Fibroblast of lung (primary cell): ENCODE measurements at places on chromosomes 3 and 15. TPM values are rescaled to one million over a fixed set of nuclear protein-coding genes. Genes with fewer than 3 reads are reported as not detected.

- H3K4me1 ChIP-seq, result no peaks in the 10 kb centered on the region
- DNase-seq, result no peak
- H3K27me3 ChIP-seq, result no peaks in the 10 kb centered on the region
- no peak overlapping the region for H3K4me3 ChIP-seq
- H3K27ac ChIP-seq, result no peak overlapping the region
These were observed 5.8 kb upstream of the CCR3 start for GRCh38 chr3:46236294-46237054.

DNA sequence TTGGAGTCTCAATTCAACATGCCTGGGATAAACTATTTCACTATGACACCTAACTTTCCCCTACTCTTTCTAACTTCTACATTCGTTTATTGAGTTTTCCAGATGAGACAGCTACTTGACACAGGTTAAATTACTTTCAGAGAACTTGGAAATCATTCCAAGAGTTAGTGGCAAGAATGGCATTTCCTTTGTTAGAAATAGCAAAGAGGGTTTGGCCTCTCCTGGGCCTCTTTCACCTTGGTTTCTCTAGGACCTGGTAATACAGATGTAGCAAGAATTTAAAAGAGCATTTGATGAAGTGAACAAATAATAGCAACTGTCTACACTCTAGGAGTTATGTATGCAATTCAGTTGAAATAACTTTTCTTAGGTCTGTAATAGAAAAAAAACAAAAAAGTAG, 748.9 kb downstream of the MECOM start:
- H3K27ac ChIP-seq, result no peak overlapping the region
- H3K4me1 ChIP-seq, result no peaks in the 10 kb centered on the region
- no peaks in the 10 kb centered on the region for H3K36me3 ChIP-seq
- H3K4me3 ChIP-seq, result no peak overlapping the region
- H3K27me3 ChIP-seq, result no peaks in the 10 kb centered on the region

- no peak overlapping the region for H3K4me3 ChIP-seq
- no peaks in the 10 kb centered on the region for H3K4me1 ChIP-seq
- H3K36me3 ChIP-seq, result no peaks in the 10 kb centered on the region
- H3K27ac ChIP-seq, result no peak overlapping the region
These were observed 72.2 kb downstream of the CACNA1D start for GRCh38 chr3:53566461-53567145.

- no peaks in the 10 kb centered on the region for H3K36me3 ChIP-seq
- H3K4me1 ChIP-seq, result no peaks in the 10 kb centered on the region
- H3K4me3 ChIP-seq, result no peak overlapping the region
- H3K27me3 ChIP-seq, result no peaks in the 10 kb centered on the region
These were observed 4.3 kb downstream of the TMPRSS7 start for GRCh38 chr3:112038863-112039262.

DNA sequence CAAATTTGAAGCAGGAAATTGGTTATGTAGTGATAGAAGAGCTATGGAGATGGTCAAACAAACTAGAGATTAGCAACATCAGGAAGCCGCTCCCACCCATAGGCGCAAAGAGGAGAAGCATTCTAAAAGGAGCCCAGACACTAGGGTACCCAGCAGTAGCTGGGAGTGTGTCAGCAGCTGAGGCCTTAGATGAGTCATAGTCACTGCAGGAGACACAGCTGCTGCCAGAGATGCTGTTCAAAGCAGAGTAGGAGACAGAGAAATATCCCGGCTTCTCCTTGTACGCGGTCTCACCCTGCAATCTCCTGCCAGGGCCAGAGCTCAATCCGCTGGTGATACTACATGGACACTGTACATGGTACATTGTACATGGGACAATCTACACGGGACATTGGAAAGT, 61.9 kb downstream of the VGLL3 start:
- no peaks in the 10 kb centered on the region for H3K4me1 ChIP-seq
- no peak overlapping the region for H3K4me3 ChIP-seq
- no peak overlapping the region for H3K27ac ChIP-seq
- no peaks in the 10 kb centered on the region for H3K27me3 ChIP-seq

- H3K4me3 ChIP-seq, result no peak overlapping the region
- no peak overlapping the region for H3K27ac ChIP-seq
- no peaks in the 10 kb centered on the region for H3K36me3 ChIP-seq
- H3K27me3 ChIP-seq, result no peaks in the 10 kb centered on the region
- DNase-seq, result no peak
- no peaks in the 10 kb centered on the region for H3K4me1 ChIP-seq
These were observed 231.5 kb downstream of the THRB start for GRCh38 chr3:24263069-24263668.

DNA sequence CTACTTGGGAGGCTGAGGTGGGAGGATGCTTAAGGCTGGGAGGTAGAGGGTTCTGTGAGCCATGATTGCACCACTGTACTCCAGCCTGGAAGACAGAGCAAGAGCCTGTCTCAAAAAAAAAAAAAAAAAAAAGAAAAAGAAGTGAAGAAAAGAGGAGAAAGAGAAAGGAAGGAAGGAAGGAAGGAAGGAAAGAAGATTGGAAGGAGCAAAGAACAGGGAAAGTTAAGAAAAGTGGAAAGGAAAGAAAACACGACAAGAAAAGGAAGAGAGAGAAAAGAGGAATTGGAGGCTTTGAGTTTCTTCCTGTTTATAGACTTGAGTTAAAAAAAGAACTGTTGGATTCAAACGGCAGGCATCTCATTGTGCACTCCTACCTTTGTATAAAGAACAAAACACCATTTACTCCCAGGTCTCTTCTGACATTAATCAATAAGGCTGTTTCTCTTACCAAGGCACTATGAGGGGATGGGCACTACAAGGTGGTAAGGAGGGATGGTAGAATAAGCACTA, 73.5 kb downstream of the EDEM1 start:
- no peak overlapping the region for H3K27ac ChIP-seq
- H3K4me1 ChIP-seq, result no peaks in the 10 kb centered on the region
- H3K4me3 ChIP-seq, result no peak overlapping the region
- H3K27me3 ChIP-seq, result no peaks in the 10 kb centered on the region
- DNase-seq, result no peak

DNA sequence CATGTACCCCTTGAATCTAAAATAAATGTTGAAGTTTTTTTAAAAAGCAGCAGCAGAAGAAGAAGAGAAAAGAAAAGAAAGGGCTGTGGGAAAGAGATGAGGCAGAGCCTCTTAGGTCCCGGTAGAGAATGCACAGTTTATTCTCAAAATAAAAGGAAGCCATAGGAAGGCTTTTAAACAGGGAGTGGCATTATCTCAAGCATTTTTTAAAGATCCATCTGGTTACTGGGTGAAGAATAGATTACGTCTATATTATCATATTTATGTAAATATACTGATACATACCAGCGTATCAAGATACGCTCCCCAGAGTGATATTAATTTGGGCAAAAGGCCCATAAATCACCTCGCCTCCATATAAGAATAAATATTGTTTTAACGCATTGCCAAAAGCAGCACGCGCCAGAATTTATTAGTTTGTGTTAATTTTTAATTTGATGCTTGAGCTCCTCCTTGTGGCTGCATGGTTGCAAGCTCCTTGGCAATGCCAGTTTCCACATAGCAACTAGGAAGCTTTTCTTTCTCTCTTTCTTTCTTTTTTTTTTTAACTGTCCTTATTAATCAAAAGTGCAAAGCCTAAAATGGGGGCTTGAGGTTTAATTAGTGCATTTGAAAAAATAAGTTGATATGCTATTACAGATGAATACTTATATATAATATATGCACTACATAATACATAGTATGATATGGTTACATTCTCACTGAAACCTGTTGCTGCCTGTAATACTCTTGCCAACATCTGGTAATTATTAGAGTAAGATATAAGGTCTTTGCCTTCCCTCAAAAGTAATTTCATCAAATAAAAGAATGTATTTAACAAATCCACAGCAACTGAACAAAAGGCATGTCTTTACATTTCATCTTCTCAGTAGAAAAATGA, 242.8 kb upstream of the UBE2E2 start:
- no peak overlapping the region for H3K27ac ChIP-seq
- no peaks in the 10 kb centered on the region for H3K27me3 ChIP-seq
- DNase-seq, result peak; percentile 20
- H3K36me3 ChIP-seq, result no peaks in the 10 kb centered on the region
- no peaks in the 10 kb centered on the region for H3K4me1 ChIP-seq
- no peak overlapping the region for H3K4me3 ChIP-seq

- H3K27ac ChIP-seq, result no peak overlapping the region
- no peak for DNase-seq
- no peaks in the 10 kb centered on the region for H3K36me3 ChIP-seq
- no peak overlapping the region for H3K4me3 ChIP-seq
- H3K27me3 ChIP-seq, result no peaks in the 10 kb centered on the region
These were observed 174.9 kb downstream of the SCAPER start for GRCh38 chr15:76730262-76730661.

GRCh38 chr3:9100513-9100894, 137.2 kb upstream of the RAD18 start:
- H3K4me3 ChIP-seq, result no peak overlapping the region
- no peaks in the 10 kb centered on the region for H3K27me3 ChIP-seq
- no peaks in the 10 kb centered on the region for H3K4me1 ChIP-seq
- no peaks in the 10 kb centered on the region for H3K36me3 ChIP-seq
- DNase-seq, result no peak
- H3K27ac ChIP-seq, result no peak overlapping the region

- no peak overlapping the region for H3K27ac ChIP-seq
- no peak for DNase-seq
- no peaks in the 10 kb centered on the region for H3K36me3 ChIP-seq
- no peaks in the 10 kb centered on the region for H3K4me1 ChIP-seq
- H3K4me3 ChIP-seq, result no peak overlapping the region
These were observed 71.2 kb upstream of the IQSEC1 start for GRCh38 chr3:13144163-13145023.

- no peaks in the 10 kb centered on the region for H3K36me3 ChIP-seq
- no peak overlapping the region for H3K4me3 ChIP-seq
- H3K27ac ChIP-seq, result no peak overlapping the region
- H3K4me1 ChIP-seq, result peaks cover 2% of the 10 kb centered on the region
These were observed 49.2 kb downstream of the LRRK1 start for GRCh38 chr15:100968050-100968966.

- H3K4me3 ChIP-seq, result no peak overlapping the region
- no peak overlapping the region for H3K27ac ChIP-seq
- peak; percentile 68 for DNase-seq
- no peaks in the 10 kb centered on the region for H3K36me3 ChIP-seq
- H3K27me3 ChIP-seq, result no peaks in the 10 kb centered on the region
These were observed 24.7 kb upstream of the MCTP2 start for GRCh38 chr15:94206463-94207167.

GRCh38 chr3:70558956-70559355, 246.5 kb upstream of the MDFIC2 start:
- no peak overlapping the region for H3K4me3 ChIP-seq
- H3K36me3 ChIP-seq, result no peaks in the 10 kb centered on the region
- H3K27ac ChIP-seq, result no peak overlapping the region
- H3K4me1 ChIP-seq, result no peaks in the 10 kb centered on the region

DNA sequence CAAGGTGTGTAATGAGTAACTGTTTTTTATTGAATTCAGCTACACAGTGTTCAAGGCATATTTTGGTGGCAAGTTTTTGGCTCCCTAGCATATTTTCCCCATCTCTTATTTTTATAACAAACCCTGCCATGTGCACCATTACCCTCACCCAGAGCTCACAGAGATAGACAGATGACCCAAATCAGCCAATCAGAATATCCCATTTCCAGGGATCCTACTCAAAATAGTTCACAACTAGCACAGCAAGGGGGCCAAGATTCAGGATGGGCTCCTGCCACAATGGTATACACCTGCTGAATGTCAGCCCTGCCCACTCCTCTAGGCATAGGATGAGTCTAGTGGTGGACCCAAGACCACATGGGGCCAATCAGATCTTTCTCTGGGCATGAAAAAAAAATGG, 78.8 kb upstream of the SETMAR start:
- no peak overlapping the region for H3K27ac ChIP-seq
- H3K4me3 ChIP-seq, result no peak overlapping the region
- H3K27me3 ChIP-seq, result no peaks in the 10 kb centered on the region
- no peak for DNase-seq

GRCh38 chr3:82093641-82094040, 332.2 kb upstream of the GBE1 start:
- DNase-seq, result no peak
- H3K27ac ChIP-seq, result no peak overlapping the region
- no peaks in the 10 kb centered on the region for H3K36me3 ChIP-seq
- no peak overlapping the region for H3K4me3 ChIP-seq

- DNase-seq, result peak; percentile 57
- H3K4me3 ChIP-seq, result peak overlapping the region; percentile 61
- H3K36me3 ChIP-seq, result no peaks in the 10 kb centered on the region
These were observed 976 bp downstream of the DIS3L start for GRCh38 chr15:66294157-66294931.

DNA sequence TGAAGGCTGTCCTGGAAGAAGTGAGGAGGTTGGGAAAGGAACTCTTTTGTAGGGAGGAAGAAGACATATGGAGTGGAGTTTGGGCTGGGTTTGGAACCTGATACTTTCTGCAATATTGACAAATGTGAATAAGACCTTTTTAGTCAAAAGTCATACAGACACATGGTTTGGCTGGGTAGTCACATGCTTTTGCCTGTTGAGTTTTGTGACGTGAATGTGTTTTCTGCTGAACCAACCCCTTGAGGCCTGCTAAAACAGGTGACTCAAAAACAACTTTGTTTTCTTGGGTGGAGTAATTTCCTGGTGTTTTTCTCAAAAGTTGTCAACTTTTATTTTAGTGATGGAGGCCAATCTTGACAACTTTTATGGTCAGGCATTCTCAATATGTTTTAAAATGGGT, 39.4 kb upstream of the CCR4 start:
- no peaks in the 10 kb centered on the region for H3K27me3 ChIP-seq
- no peak for DNase-seq
- no peaks in the 10 kb centered on the region for H3K4me1 ChIP-seq
- H3K4me3 ChIP-seq, result no peak overlapping the region
- H3K27ac ChIP-seq, result no peak overlapping the region
- no peaks in the 10 kb centered on the region for H3K36me3 ChIP-seq

- no peaks in the 10 kb centered on the region for H3K27me3 ChIP-seq
- H3K4me1 ChIP-seq, result peaks cover 7% of the 10 kb centered on the region
- H3K27ac ChIP-seq, result no peak overlapping the region
- H3K36me3 ChIP-seq, result peaks cover 18% of the 10 kb centered on the region
- H3K4me3 ChIP-seq, result no peak overlapping the region
These were observed 3.9 kb downstream of the HYAL2 start for GRCh38 chr3:50318615-50319014.

Gene SLC22A13
- total RNA-seq, result 0.26 and 0.33 TPM in 2 replicates

Gene THAP10
- 2.3 and 5.0 TPM in 2 replicates for total RNA-seq

Gene FBXL2
- total RNA-seq, result 8.7 and 16.2 TPM in 2 replicates

Gene TMCO5A
- not detected in 2 replicates for total RNA-seq

Gene RUVBL1
- total RNA-seq, result 59.1 and 67.2 TPM in 2 replicates

Gene XPC
- 64.5 and 95.6 TPM in 2 replicates for total RNA-seq

Gene CCR2
- under 0.01 TPM in 1 of 2 replicates, not detected in the other for total RNA-seq

Gene MOBP
- total RNA-seq, result not detected in 2 replicates

Gene RASGRP1
- total RNA-seq, result not detected in 2 replicates

Gene IQCF5
- not detected in 2 replicates for total RNA-seq

Gene RPUSD2
- 11.6 and 13.1 TPM in 2 replicates for total RNA-seq

Gene CHRNB4
- total RNA-seq, result not detected in 2 replicates

Gene RNF111
- 12.6 and 19.3 TPM in 2 replicates for total RNA-seq

Gene TCAIM
- total RNA-seq, result 29.3 and 46.6 TPM in 2 replicates
